ENCODE measurements at places on chromosomes 4 and X.

DNA sequence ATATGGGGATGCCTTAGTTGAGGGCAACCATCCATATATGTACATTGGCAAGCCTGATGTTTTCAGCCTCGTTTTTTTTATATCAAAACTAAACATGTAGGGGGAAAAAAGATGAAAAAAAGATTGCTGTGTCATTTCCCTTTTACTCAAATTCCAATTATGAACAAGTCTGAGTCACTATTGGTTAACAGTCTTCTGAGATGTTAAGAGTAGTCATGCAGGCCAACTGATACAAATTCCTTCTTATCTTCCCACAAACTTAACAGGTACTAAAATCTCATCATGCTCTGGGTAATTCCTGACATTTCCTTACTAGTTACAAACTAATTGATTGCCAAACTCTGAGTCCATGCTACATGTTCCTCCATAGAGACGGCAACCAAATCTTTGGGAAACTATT lies 222.1 kb downstream of the FRMPD4 start:
- ATAC-seq: no peak

GRCh38 chr4:16862697-16863096 lies 35.7 kb downstream of the LDB2 start:
- no peak for ATAC-seq

GRCh38 chr4:8705161-8706145 lies 112.9 kb downstream of the CPZ start:
- no peak for ATAC-seq

DNA sequence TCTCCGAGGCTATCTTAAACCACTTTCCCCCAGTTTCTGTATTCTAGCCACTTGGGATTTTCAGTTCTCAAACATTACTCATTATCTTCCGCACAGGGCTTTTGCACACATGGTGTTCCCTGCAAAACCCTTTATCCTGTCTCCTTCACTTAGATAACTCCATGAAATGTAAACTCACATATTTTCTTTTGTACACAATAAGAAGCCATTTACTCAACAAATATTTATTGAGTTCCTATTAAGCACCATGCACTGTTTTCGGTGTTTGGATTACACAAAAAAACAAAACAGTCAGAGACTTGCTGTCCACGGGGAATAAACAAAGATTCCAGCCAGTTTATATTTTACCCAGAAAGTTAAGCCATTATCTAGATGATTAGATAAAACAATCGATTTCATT lies 42.5 kb upstream of the UNC5C start:
- ATAC-seq: no peak

DNA sequence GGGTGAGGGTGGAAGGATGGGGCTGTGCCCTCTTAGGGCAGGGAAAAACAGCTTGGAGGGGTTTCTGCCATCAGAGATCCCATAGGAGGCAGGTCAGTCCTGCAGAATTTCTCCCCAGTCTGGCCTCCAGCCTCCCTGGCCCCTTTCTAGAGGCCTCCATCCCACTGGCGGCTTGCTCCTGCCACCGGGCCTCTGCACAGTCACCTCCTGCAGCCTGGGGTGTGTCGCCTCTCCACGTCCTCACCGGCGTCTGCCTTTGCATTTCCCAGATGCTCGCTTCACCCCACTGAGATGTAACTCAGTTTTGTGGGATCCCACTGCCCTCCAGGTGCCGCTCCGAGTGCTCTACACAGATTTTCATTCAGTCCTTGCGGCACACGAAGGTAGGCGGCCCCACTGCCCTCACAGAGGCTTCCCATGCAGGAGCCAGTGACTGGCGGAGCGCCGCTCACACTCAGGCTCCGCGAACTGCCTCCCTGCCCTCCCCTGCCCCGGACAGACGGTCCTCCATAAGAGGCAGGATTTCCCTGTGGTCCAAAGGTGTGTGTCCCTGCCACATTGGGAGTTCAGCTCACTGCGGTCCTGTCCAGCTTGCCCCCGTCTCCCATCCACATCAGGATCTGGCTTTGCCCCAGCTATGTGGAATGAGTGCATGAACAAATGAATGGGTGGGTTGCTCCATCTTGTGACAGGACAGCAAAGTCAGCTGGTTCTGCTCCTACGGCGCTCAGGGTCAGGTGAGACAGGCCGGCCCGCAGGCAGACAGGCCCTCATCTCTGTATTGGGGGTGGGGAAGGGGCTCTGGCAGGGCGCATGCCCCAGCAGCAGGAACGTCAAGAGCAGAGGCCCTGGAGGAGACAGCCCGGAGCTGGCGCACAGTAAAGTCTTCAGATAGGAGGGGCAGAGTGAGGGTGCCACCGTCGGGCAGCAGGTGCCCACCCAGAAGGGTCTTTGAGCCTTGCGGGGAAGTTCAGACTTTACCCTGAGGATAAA lies 2.7 kb upstream of the TMEM271 start:
- no peak for ATAC-seq

DNA sequence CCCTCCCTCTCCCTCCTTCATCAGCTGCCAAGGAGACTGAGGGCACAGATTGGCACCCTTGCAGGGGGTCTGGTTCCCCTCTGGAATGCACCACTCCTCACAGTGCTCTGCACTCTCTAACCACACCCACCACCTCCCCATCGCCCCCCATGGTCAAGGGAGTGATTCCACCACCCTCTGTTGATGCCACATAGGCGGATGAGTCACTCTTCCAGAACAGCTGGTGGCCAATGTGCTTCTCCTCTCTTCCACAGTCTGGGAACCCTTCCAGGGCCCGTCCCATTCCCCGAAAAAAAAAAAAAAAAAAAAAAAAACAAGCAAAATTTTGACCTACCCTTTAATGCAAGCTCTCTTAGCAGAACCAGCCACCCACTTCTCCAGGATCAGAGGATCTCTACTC lies 341.3 kb upstream of the KLF3 start:
- ATAC-seq: peak; percentile 36

DNA sequence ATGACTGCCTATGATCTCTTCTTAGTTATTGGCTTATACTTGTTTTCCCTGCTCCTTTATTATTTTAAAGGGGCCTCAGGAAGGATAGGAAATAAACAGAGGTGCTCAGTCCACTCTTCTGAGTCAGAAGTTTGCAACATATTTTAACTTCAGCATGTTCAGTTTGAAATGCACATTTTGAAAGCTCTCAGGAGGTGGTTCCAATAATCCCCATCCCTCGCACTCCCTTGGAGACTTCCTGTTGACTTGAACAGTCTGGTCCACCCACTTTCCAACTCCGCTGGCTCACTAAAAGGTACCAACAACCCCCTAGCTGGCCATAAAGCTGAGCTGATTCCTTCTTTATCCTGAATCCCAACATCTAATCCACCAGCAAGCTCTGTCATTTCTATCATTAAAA lies 78.3 kb upstream of the DUSP21 start:
- no peak for ATAC-seq

- ATAC-seq: no peak
These were observed 184.1 kb upstream of the LNX1 start for GRCh38 chr4:53775381-53775780.

DNA sequence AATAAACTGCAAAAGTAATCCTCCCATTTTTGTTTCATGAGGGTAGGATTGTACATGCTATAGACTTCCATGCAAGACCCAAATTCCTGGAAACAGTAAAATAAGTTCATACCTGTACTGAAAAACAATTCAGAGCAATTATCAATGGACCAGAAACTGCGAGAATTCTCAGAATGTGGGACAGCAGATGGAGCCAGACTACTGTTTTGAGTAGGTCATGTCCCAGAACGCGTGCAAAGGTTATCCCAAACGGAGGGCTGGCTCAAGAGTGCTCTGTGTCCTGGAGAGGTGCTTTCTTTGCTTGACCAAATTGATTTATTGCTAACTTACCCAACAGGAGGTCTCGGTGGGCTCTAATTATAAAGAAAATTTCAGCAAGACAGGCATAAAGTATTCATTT lies 1.7 kb upstream of the MAGEH1 start:
- ATAC-seq: no peak
